ENCODE measurements at places on chromosomes 6 and 20. TPM values are rescaled to one million over a fixed set of nuclear protein-coding genes. Genes with fewer than 3 reads are reported as not detected.

GRCh38 chr6:141050471-141050870 lies 1082.3 kb upstream of the GJE1 start:
- no peak for DNase-seq

DNA sequence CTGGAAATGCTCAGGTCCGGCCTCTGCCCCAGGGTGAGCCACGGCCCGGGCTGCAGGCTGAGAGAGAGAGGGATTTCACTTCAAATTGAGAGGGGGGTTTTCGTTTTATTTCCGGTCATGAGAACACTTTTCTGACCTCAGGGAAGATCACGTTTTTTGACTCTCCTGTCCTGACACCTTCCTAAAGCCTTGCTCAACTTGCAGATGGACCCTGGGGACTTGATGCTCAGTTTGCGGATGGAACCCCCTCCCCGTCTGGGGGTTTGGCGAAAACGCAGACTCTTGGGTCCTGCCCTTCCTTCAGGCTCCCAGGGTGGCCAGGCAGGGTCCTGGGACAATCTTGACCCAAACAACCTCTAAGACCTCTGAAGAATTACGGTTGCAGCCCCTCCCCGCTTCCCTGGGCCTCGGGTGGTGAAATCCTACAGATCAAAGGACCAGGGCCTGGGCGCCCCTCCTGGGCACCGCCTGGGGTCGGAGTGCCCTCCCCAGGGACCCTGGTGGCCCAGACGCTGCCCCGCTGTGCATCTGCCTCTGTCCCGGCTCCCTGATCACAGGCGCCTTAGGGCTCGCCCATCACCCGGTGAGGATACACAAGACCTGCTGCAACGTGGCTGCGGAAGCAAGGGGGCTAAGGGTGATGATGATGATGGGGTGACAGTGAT lies 148.2 kb downstream of the ERMARD start:
- no peak for DNase-seq

C6orf58 gene
- not detected for total RNA-seq

PBOV1 gene
- not detected for total RNA-seq

- DNase-seq, result no peak
Measured at GRCh38 chr6:107740496-107741190, 83.5 kb downstream of the SCML4 start.

SIRPB2 gene
- total RNA-seq, result not detected

DNA sequence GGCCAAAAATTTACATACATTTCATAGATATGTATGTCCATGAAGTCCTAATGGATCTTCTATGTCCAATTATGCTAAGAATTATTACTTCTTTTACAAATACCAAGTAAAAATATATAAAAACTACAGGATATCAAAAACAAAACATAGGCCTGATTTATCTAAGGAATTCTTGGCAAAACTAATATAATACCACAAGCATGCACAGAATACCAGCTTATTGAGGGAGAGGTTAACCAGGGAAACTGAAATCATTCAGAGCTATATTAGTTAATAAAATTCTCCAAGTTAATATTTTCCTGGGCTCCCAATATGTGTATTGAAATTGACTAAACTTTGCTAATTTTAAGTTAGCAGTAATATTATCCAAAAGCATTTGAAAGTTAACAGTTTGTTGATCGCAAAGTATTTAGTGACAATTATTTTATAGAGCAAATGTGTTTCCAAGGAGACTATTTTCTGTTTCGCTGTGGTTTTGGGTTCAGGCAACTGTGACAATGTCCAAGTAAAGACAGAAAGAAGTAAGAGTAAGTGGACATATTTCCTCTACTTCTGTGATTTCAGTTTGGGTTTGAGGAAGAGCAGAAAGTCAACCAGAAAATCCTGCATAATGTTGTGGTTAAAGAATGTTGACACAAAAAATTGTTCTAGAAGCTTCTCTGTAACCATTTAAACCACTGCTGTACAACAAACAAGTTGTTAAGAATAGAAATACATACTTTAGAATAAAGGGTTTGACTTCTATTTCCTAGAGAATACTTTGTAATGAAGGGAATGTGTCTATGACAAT lies 167.4 kb downstream of the COL21A1 start:
- DNase-seq, result no peak

GRCh38 chr6:16700202-16700915 lies 60.9 kb downstream of the ATXN1 start:
- peak; percentile 41 for DNase-seq

GTSF1L gene
- total RNA-seq, result not detected

DNA sequence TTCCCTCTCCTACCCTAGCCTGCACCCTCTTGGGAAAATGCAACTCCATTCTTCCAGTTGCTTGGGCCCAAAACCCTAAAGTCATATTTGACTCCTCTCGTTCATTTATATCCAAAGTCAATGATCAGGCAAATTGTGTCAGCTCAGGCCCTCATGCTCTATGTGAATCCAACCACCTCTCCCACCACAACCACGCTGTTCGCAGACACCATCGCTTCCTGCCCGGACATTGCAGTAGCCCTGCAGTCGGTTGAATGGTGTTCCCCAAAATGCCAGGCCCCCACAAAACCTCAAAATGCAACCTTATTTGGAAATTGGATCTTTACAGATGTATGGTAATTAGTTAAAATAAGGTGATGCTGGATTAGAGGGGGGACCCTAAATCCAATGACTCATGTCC lies 98.3 kb downstream of the PREX1 start:
- no peak for DNase-seq

PGC gene
- total RNA-seq, result not detected

GRCh38 chr6:167697316-167697715 lies 129.4 kb upstream of the AFDN start:
- no peak for DNase-seq

- no peak for DNase-seq
Measured at GRCh38 chr6:165826487-165827189, 163.6 kb upstream of the PDE10A start.

ZBTB12 gene
- 14.9 TPM for total RNA-seq

- DNase-seq, result no peak
Measured at GRCh38 chr20:20795119-20795518, 82.7 kb upstream of the RALGAPA2 start.

DEFB127 gene
- not detected for total RNA-seq

DNA sequence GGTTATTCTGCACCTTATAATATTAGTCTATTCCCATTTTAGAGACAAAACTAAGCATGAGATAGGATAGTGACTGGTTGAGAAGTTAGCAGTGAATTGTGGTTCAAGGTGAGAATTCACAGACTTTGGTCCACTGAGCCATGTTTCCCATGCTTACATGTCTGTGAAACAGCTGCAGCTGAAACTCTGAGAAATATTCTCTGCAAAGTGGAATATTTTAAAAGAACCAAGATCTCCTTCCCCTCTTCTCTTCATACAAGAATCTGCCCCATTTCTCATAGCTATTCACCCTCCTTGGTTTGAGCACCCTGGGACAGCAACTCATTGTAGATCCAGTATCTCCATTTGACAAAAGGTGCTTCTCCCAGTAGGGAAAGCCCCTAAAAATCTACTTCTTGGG lies 70.2 kb upstream of the TMEM170B start:
- DNase-seq, result no peak

- peak; percentile 61 for DNase-seq
Measured at GRCh38 chr6:127266892-127267645, 405 bp downstream of the RNF146 start.

- DNase-seq, result no peak
Measured at GRCh38 chr6:6557886-6558285, 30.6 kb upstream of the LY86 start.

DNA sequence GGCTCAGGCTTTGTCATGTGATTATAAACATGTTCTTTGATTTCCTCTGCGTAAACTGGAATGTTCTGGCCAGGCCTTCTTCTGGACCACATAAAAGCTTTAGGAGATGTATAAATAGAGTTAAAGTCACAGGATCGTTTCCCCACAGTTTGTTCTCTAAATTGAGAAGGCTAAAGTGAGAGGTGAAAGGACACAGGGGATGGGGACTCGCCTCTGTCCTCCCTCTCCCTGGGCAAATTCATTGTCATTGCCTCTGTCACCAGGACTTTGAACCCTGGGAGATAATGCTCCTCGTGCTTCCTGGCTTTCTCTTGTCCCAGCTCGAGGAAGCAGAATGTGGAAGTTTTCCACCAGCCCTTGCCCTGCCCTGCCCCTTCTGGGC lies 20.3 kb upstream of the ZFAND3 start:
- no peak for DNase-seq

GRCh38 chr20:5947276-5947675 lies 3.1 kb downstream of the TRMT6 start:
- DNase-seq, result no peak

- no peak for DNase-seq
Measured at GRCh38 chr6:90194371-90194841, 102.2 kb downstream of the BACH2 start.

SCRT2 gene
- 0.31 TPM for total RNA-seq

- no peak for DNase-seq
Measured at GRCh38 chr6:140271759-140272377, 897.4 kb upstream of the CITED2 start.

SLC13A3 gene
- 8.6 TPM for total RNA-seq

GRCh38 chr6:11811644-11812264 lies 33.2 kb upstream of the ADTRP start:
- no peak for DNase-seq

DNA sequence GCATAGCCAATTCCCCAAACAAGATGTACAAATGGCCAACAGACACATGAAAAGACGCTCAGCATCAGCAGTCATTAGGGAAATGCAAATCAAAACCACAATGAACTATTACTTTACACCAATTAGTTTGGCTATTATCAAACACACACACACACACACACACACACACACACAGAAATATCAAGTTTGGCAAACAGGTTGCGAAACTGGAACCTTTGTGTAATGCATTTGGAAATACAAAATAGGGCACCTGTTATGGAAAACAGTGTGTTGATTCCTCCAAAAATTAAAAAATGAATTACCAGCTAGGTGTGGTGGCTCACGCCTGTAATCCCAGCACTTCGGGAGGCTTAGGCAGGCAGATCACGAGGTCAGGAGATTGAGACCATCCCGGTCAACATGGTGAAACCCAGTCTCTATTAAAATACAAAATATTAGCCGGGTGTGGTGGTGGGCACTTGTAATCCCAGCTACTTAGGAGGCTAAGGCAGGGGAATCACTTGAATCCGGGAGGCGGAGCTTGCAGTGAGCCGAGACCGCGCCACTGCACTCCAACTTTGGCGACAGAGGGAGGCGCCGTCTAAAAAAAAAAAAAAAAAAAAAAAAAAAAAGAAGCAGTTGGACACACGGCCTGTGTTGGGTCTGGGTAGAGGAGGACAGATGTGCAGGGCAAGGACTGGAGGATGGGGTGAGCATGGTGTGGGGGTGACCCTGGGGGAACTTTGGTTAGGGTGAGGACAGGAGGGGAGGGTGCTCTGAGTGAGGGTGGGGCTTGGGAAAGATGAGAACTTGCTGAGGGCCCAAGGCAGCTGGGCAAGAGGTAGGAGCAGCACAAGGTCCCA lies 23.8 kb downstream of the HLA-F start:
- DNase-seq, result peak; percentile 24

DNA sequence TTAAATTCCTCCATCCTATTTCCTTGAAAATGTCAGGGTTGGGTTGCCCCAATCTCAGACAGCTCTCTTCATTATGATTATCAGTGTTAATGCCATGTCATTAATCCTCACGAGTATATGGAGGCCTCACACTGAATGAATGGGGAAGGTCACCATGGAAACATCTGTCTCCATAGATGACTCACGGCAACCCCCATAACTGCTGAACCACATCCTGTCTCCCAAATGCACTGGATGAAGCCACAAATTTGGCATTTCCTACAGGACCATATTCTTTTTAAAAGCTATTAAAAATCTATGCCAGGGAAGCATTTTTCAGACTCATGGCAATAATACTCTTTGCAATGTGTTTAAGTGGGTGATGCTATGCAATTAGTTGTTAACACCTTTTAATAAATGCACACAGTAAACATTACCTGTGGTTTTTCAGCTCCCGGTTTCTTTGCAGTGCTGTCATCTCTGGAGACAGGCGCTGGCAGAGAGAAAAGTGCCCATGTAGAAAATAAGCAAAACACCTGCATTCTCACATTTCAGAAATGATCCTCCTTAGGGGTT lies 80.1 kb upstream of the PTPRK start:
- peak; percentile 16 for DNase-seq
